ENCODE measurements at places on chromosomes 5 and 9.
A peak's percentile ranks its signal among the peaks of the same experiment; 100 is the strongest.

DNA sequence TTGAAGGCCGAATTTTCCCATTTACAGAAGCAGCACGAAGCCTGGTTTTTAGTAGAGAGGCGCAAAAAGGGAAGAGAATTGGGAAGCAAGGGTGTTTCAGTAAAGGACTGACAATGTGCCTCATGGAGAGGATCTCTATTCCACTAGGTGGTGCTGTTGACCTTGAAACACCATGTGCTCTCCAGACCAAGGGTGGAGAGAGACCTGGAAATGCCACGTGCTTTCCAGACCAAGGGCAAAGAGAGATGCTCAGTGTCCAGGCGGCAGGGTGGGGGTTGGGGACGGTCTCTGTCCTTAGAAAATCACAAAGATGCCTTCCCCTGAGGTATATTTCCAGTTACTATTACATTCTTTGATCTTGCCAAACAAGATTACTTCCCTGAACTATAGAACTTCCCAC, 425.3 kb downstream of the CSNK1G3 start:
- DNase-seq, result no peak

DNA sequence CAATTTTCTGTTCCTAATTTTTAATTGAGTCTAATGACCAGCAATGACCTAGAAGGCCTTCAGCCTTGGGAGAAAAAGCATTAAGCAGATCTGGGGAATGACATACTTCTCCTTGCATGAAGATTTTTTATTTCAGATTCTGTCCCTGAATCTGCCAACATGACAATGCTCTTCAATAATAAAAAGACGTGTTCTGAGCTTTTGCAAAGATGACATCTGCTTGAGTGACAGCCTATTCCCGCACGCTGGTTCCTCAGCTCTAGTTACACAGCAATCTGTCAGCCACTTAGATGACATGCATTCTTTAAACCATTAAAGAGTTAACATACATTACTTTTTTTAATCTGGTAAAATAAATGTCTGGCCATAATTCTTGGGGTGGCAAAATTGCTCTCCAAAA, 129.3 kb upstream of the CDH6 start:
- no peak for DNase-seq

DNA sequence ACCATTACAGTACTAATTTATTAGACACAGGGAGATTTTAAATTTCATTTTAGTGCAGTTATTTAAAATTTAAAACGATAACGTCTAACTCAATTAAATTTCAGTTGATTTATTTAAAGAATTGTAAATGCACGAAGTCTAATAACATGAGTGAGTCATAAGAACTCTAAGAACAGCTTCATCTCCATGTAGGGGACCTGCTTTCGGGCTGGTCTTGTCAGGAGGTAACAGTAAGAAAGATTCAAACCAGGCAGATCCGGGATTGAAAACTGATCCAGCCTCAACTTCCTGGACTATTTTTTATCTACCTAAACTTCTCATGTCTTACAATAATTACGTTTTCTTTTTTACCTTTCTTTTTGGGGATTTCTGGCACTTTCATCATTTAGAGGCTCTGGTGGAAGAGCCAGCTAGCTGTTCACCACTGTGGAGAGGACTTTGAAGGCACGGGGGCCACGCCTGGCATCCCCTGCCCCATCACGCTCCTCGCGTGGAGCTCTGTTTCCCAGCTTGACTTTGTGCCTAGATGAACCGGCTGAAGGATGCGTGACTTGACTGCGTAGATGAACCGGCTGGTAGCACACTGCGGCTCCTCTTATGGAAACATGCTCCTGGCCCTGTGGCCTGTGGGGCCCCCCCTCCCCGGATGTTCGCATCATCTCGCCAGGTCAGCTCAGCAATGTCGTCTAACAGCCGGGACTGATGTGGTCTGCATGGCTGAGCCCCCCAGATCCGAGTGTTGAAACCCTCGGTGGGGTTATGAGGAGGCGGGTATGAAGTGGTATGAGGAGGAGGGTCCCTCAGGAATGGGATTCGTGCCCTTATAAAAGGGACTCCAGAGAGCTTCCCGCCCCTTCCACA, 26.0 kb downstream of the NDUFS6 start:
- DNase-seq, result no peak

- no peak for DNase-seq
Observed at GRCh38 chr9:134776080-134776796, 104.4 kb upstream of the FCN2 start.

DNA sequence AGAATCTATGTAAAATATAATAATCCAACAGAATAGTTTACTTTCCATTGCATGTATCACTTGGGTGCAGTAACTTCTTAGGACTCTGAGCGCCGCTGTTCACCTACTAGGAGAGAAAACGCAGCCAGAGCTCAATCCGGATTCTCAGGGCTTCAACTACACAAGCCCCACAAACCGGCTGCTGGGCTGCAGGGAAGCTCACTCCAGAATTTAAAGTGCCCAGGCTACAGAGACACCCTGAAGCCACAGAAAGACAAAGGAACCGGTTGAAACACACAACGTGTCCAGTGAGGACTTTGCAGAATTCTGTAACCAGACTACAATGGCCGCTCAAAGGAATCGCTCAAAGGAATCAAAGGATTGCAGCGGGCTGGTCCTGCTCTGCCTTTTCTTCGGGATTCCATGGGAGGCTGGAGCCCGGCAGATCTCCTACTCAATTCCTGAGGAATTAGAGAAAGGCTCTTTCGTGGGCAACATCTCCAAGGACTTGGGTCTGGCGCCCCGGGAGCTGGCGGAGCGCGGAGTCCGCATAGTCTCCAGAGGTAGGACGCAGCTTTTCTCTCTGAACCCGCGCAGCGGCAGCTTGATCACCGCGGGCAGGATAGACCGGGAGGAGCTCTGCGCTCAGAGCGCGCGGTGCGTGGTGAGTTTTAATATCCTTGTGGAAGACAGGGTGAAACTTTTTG, at the start of gene PCDHGA10:
PCDHGA10 (plus strand) TSS at position 134 of the 686 bp plus-strand sequence; CDS start at position 323, 189 bp downstream.
- peak; percentile 42 for DNase-seq

- no peak for DNase-seq
Observed at GRCh38 chr9:132181796-132182313, 20.0 kb downstream of the NTNG2 start.

DNA sequence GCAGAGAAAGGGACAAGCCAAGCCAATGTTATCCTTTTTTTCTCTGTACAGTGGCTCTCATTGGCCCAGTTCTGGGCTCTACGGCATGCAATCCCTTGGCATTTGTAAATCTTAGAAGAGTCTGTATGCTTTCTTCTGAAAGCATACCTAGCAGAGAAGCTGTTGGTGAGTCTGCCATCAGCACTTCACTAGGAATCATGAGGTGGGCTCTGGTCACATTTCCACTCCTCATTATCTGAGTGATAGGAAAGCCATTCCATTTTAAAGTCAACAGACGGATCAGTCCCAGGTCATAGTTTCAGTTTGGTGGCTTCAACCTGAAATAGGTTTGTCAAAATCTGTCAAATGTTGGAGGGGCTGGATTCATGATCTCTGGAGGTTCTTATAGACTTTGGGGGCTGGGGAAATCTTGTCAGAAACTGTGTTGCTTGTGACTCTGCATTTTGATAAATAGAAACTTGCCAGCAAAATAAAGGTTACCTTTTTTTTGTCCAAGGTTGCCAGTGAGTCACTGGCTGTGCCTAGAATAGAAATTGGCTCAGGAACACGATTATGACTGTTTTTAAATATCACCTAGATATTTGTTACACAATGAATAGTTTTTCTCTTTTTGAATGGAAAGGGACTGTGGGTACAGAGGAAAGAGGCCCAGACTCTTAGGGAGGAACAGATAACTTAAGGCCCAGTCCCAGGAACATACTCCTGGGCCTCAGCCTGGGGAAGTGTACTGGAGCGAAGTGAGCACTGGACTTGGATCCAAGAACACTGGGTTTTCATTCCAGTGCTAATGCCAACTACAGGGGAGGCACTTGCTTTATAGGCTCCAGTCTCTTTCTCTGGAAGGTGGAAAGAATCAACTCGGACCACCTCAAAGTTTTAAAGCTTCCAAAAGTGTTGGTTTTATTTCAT, 183.1 kb downstream of the NMUR2 start:
- no peak for DNase-seq

- DNase-seq, result no peak
Observed at GRCh38 chr5:43560128-43560527, 3.3 kb upstream of the PAIP1 start.

DNA sequence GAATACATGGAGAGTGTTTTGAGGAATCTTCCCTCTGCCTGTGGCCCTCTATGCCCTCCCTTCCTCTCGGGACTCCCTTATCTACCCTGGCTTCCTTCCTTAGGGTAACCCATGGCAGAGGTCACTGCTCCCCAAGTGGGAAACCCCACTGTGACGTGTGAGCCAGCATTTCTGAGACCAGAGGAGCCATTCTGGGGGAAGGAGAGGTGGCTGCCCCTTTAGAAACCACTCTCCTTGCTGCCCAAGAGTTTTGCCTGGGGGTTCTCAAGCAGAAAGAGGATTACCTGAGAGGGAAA, 23.1 kb downstream of the CCNJL start:
- no peak for DNase-seq

GRCh38 chr9:74645007-74645639, 148.0 kb downstream of the RORB start:
- no peak for DNase-seq

GRCh38 chr9:17065062-17065461, 69.8 kb upstream of the CNTLN start:
- no peak for DNase-seq

All from central memory CD4-positive, alpha-beta T cell (primary cell).